Bronchial epithelial cell (primary cell): ENCODE measurements at places on chromosomes 6 and 20. TPM values are rescaled to one million over a fixed set of nuclear protein-coding genes. Genes with fewer than 3 reads are reported as not detected.
A peak's percentile ranks its signal among the peaks of the same experiment; 100 is the strongest.

DNA sequence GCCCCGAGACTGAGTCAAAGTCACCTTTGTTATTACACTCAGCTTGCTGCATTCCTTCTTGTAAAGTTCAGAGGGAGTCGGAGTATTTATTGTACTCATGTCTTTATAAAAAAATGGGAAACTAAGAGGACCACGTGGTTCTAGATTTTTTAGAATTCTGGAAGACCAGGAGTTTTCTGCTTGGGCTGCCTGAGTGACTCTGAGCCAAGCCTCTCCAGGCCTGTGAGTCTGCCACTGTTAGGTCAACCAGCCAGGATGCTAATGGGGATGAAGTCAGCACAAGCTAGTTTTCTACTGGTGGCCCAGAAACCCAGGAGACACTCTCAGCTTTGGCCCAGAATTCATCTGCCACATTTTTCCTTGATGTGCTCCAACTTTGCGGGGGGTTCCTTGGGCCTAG is 453.5 kb upstream of the SULF2 start:
- no peak for DNase-seq

- DNase-seq: peak; percentile 96
Observed at GRCh38 chr6:128508588-128509296, 11.7 kb downstream of the PTPRK start.

GRCh38 chr20:1177680-1178079 is 7.1 kb downstream of the TMEM74B start:
- DNase-seq: peak; percentile 18

DNA sequence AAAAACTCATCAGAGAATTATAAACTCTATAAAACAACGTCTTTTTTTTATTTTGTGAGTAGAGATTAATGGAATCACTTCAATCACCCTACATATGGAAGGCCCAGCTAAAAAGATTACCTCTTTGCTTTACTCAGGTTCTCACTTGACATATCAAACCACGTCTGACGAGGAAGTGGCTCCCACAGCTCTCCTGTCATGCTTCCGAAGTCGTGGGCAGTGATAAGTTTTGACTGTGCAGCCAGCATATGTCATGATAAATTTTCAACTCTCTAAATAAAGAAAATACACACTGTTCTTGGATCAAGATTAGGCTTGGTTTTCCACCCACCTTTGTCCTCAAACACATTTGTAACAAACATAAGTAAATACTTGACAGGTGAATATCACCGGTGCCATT is 279.5 kb upstream of the RNF217 start:
- no peak for DNase-seq

GRCh38 chr6:39568896-39569295 is 156.3 kb downstream of the KIF6 start:
- peak; percentile 23 for DNase-seq

DNA sequence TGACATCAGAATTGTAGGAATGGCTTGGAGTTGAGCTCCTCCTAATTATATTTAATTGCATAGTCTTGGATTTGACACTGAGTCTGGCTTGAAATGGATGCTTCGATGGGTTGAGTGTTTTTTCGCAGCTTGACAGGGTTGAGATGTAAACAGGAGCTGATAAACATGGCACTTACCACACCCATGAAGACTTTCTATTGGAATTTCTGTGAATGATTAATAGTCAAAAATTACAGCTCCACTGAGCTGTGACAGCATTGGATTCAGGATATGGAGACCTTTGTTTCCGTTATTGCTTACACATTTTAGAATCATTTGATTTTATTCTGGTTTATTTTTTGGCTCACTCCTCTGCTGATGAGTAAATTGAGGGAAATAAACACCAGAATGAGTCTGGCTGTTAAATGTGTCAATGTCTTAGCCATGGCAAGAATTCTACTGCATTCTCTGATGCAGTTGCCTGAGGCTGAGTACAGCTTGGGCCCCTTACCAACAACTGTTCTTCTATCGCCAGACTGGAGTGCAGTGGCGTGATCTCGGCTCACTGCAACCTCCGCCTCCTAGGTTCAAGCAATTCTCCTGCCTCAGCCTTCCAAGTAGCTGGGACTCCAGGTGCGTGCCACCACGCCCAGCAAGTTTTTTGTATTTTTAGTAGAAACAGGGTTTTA is 128.1 kb upstream of the DOK5 start:
- no peak for DNase-seq

GRCh38 chr6:95017922-95018321 is 559.4 kb upstream of the MANEA start:
- no peak for DNase-seq

- DNase-seq: no peak
Observed at GRCh38 chr6:42748203-42748898, 2.4 kb upstream of the TBCC start.

RIPOR3 gene
- under 0.01 and 0.53 TPM in 2 replicates for total RNA-seq

C6orf141 gene
- 7.8 and 10.8 TPM in 2 replicates for total RNA-seq

GRM1 gene
- under 0.01 TPM in 1 of 2 replicates, not detected in the other for total RNA-seq

TOX2 gene
- total RNA-seq: not detected in 2 replicates
